ENCODE measurements at places on chromosomes 5 and 9.

GRCh38 chr5:181217803-181218062 is 5.3 kb upstream of the TRIM41 start:
- DNase-seq, result no peak

GRCh38 chr5:79590396-79590999 is 21.7 kb upstream of the TENT2 start:
- no peak for DNase-seq

- peak; percentile 86 for DNase-seq
These were observed 35.0 kb downstream of the SLC1A3 start for GRCh38 chr5:36641431-36641830.

- DNase-seq, result peak; percentile 85
These were observed 196.4 kb downstream of the TRPM3 start for GRCh38 chr9:70924895-70925547.

DNA sequence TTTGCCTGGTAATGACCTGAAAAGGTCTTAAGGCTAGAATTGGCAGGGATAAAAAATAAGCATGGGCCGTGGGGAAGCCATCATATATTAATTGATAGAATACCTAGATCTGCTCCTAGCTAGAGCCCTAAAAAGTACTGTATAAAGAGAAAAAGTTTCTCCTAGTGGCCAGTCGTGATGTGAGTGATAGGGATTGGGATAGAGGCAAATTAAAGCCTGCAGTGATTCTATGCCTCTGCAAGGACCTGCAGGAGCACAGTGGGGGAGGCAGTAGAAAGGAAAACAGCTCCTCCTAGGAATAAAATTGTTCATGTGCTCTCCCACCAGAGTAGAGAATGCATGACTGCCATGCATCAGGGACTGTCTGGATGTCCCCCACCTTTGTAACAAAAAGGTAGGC is 56.2 kb upstream of the FTMT start:
- no peak for DNase-seq

GRCh38 chr5:142281008-142281367 is 43.8 kb downstream of the SPRY4 start:
- no peak for DNase-seq

GRCh38 chr5:155134130-155134529 is 120.6 kb downstream of the KIF4B start:
- no peak for DNase-seq

DNA sequence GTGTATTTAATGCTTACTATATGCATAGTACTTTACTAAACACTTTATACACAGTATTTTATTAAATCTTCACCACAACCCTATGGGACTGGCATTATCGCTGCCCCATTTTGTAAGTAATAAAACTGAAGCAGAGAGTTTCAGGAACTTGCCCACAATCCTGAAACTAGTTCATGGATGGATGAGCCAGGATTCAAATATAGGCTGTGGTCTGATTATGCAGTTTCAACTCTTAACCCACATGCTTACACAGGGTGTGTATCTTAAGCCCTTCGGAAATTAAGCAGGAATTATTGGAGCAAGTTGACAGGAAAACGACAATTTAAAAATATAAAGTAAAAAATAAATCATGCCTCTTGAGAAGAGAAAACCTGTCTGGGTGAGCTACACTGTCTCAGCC is 109.0 kb downstream of the ATP10B start:
- no peak for DNase-seq

DNA sequence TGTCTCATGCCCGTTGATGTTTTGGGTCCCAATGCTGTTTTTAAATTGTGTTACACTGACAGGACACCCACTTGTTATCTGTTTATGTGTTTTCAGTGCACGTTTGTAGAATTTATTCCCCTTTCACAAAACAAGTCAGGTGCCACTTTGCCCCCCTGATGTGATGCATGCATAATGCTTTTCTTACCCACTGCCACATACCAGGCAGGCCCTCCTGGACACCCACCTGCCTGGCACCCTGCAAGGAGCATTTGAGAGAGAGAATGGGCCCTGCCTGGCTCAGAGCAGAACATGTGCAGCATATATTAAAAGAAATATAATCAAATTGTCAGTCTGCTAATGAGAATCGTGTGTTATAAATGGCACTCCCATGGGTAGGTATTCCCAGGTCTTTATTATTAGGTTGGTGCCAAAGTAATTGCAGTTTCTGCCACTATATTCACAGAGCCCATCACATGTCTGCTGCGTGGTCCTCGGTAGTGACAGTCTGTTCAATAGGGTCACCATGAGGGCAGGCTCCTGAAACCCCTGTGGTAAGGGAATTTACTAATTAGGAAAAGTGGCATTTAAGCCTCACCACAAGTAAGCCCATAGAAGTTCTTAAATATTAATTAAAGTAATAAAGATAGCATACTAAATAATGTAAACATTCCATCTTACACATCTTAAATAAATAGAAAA is 52.2 kb upstream of the CKMT2 start:
- DNase-seq, result no peak

DNA sequence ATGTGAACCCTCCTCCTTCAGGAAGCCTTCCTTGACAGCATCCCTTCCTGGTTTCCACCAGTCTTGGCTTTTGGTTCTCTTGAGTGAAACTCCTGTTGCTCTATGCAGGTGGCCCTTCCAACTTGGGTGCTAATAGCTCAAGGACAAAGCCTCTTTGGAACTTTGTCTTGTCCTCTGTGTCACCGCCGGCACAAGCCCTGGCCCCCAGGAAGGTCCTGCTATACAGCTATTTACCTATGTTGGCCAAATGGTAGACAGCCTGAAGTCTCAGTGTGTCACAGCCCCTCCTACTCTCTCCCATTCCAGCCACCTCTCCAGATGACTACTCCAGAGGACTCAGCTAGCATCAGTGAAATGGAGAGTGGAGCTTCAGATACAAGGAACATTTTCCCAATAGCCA is 94.7 kb upstream of the ZNF618 start:
- no peak for DNase-seq

DNA sequence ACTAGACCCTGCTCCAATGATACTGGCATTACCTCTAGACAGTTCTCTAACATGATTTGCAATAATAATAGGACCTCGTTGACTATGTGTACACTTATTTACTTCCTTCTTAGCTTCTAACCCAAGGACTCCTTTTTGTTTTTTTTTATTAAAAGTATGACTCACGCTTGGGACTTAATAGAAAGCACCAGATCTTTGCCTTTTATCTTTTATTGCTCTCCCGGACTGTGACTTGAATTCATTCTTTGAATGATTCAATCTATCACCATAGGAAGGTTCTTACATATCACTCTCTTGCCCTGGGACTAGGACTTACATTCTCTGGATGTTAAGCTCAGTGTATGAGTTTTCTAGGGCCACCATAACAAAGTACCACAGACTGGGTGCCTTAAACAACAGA is 9.0 kb downstream of the C9 start:
- DNase-seq, result no peak

- DNase-seq, result peak; percentile 49
These were observed 494.6 kb downstream of the GADD45G start for GRCh38 chr9:90099262-90099963.

DNA sequence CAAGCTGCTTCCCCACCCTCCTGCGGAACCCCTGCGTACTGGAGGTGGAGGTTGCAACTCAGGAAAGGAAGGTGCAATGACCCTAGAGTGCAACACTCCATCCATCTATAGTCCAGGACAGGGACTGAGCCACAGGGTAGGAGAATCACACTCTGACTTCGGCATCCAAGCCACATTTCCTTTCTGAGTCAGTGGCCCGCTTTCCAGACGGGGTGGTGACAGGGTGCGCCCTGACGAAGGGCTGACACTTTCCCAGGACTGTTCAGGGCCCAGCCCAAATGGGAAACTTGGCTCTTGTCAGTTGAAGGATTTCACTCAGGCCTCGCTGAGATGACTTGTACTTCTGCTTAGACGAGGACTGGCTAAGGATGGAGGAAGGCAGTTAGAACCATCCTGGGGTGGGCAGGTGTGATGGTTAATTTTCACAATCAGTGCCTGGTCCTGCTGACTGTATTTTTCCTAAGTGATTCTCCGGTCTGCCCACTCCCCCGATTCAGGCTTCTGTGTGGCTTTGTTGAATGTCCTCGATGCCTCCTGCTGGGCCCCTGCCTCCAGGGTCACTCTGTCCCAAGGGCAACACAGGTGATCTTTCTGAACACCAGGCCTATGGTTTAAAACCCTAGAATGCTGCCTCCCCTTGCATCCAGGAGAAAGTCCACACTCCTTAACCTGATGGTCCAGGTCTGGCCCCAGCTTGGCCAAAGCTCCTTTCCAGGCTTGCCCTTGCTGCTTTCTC is 228.1 kb downstream of the FSTL4 start:
- no peak for DNase-seq

DNA sequence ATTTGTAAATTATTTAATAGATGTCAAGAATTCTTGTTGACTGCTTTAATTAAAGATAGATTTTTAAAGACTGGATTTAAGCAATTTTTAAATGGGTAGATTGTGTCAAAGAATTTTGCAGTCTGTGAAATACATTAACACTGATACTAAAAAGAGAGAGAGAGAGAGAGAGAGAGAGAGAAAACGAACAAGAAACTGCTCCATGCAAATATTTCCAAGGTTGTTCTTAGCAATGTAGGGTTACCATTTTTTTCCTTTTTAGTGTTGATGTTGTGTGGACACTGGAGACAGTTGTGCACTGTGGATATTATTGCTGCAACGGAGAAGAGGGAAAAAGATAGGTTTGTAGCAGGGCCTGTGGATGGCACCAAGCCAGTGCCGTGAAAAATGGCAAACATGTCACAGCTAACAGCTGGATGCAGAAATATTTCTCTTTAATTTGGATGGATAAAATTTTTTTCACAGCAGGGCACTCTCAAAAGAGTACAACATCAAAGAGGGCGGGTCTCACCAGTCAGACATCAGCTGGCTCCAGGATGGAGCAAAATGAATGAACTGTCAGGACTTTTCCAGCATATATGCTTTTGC is 58.2 kb downstream of the PRDM6 start:
- DNase-seq, result no peak

- no peak for DNase-seq
These were observed 166.8 kb downstream of the TRPM3 start for GRCh38 chr9:70954596-70955143.

DNA sequence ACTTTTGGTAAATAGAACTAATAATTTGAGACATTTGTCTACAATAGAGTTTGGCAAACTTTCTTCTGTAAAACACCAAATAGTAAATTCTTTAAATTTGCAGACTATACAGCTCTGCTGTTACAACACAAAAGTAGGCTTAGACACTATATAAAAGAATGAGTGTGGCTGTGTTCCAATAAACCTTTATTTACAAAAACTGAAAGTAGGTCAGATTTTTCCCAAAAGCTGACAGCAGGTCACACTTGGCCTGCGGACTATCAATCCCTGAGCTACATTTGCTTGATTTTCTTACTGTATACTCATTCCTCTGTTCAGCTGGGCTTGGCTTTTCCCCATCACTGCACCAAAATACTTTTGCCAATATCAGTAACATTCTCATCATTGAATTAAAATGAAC is 189.4 kb downstream of the COMMD10 start:
- DNase-seq, result no peak

DNA sequence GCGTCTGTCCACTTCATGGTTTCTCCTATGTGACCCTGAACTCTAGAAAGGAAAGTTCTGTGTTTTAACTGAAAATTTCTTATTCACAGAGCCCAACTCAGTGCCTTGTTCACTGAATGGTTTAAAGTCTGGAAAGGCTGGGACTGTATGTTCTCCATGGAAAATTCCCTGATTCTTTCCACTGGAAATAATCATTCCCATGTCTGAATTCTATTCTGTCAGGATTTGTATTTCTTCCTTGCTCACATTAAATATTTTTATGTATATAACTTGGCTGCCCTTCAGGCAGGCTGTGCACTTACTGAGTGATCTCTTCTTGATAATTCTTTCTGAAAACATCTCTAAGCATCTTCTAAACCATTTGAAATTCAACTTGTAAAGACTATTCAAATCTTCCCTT is 1126.9 kb upstream of the DMAC1 start:
- DNase-seq, result no peak

GRCh38 chr9:103301051-103301450 is 305.9 kb downstream of the CYLC2 start:
- no peak for DNase-seq

GRCh38 chr5:173554038-173554955 is 62.2 kb downstream of the BOD1 start:
- no peak for DNase-seq
